Activated CD4-positive, alpha-beta T cell treated with anti-CD3 and anti-CD28 coated beads, Interleukin-2, Interleukin-4, amounts not matched to agents 100 ng/mL and 50 ng/mL, durations not matched to agents 16 hours and 8 hours (primary cell): ENCODE measurements at places on chromosomes 4 and X.

- no peak for DNase-seq
Observed at GRCh38 chr4:165711912-165712311, 161.1 kb upstream of the TLL1 start.

GRCh38 chr4:148618856-148619255, 176.6 kb upstream of the NR3C2 start:
- DNase-seq: no peak

- DNase-seq: peak; percentile 53
Observed at GRCh38 chrX:14028473-14028872, 1.2 kb downstream of the GEMIN8 start.

DNA sequence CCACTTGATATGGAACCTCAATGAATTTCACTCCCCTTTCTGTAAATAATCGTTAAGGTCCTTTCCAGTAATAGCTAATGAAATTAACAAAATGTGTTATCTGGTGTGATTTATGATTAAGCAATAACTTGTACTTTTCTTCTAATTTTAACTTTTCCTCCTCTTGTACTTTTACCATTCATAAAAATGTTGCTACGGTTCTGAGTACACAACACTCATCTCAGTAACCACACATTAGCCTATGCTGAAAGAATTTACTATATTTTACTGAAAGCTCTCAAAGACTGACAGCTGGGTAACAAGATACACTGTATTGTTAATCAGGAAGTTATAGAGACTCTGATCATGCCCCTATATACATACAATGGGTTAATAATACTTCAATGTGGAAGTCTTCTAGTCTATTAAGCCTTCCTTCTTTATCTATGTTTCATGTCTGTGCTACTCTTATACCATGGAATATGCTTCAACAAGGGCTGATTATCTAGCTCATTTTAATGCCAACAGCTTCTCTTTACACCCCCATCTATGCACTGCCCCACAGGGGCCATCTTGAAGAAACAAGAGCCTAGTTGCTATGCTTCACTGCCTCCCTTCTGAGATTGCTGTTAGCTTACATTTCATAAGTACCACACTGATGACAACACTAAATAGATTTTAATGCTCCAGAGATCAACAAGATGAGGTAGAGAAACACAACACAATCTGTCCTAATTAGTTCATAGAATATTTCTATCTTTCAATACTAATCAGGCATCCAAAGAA, 39.1 kb downstream of the LAMP2 start:
- DNase-seq: peak; percentile 11

- DNase-seq: no peak
Observed at GRCh38 chr4:164442180-164442579, 311.8 kb upstream of the SMIM31 start.

GRCh38 chrX:49282647-49283011, 13.0 kb downstream of the PPP1R3F start:
- no peak for DNase-seq

DNA sequence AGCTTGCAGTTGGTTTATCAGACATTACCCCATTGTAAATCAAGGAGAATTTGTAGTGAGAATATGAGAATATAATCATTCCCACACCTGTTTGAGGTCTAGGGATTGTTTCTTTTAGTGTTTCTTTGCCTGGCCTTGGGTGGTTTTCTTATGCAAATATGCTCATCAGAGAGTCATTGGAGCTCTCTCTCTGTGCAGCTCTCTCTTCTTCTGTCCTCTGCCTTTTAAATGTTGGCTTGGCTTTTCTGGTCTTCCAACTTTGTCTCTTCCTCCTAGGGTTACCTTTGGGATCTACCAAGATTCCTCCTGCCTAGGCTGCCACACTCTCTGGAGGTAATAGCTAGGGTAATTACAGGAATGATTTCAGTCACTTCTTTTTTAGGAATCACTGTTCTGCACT, 102.3 kb upstream of the ARSJ start:
- DNase-seq: no peak

- DNase-seq: no peak
Observed at GRCh38 chr4:173398220-173398619, 696 bp downstream of the SCRG1 start.

DNA sequence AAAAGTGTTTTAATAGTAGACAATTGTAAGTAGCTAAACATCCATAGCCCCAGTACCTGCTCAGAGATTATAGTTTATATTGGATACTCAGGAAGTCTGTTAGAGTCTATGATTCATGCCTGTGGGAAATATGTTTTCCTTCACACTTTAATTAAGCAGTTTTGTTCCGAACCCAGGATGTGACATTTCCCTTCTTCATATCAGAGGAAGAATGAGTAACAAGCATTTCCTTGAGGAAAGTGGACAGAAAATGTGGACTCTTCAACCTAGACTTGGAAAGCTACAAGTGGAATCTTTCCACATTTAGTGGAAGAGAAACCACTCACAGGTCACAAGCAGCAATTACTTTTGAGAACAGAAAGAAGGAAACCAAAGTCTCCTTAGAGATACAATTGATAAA, 419.4 kb downstream of the C4orf33 start:
- no peak for DNase-seq

- DNase-seq: no peak
Observed at GRCh38 chr4:147969573-147970385, 237.9 kb downstream of the ARHGAP10 start.

GRCh38 chrX:11190745-11191510, 79.8 kb downstream of the HCCS start:
- no peak for DNase-seq

DNA sequence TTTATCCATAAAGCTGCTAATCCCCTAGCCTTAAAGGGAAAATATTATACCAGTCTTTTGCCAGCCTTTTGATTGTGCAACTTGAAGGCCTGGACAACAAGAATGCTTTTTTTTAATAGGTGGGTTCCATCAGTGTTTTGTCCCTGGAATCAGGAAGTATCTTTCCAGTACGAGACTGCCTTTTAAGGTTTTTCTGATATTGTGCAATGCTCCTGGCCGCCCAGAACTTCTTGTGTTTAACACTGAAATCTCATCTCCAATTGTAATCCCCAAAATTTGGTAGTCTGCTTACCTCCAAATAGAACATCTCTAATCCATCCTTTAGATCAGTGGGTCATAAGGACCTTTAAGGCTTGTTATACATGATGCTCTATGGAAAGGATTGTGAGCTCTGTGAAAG, 256.7 kb downstream of the NAF1 start:
- DNase-seq: no peak

GRCh38 chr4:155676430-155676825, 9.8 kb downstream of the GUCY1A1 start:
- no peak for DNase-seq

DNA sequence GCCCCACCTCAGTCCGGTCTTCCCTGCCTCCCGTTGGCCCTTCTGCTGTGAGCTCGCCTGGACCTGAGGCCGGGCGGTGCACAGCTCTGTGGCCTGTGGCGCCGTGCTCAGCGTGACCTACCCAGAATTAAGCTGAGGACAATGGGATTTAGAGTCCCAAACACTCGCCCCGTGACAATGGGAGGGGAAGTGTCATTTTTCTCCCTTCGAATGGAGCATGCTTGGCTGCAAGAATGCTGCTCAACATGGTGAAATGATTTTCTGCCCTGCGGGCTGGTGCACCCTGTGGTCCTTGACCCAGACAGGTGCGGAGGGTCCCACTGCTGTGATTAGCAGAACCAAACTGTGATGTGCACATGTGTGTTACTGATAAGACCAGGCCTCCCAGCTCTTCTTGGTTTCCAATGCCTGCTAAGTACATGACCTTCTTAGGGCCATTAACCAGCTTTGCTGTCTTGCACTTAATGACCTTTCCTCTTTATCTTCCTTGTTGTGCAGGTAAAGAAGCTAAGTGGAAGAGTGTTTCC, 772 bp downstream of the EOLA1 start:
- DNase-seq: no peak

DNA sequence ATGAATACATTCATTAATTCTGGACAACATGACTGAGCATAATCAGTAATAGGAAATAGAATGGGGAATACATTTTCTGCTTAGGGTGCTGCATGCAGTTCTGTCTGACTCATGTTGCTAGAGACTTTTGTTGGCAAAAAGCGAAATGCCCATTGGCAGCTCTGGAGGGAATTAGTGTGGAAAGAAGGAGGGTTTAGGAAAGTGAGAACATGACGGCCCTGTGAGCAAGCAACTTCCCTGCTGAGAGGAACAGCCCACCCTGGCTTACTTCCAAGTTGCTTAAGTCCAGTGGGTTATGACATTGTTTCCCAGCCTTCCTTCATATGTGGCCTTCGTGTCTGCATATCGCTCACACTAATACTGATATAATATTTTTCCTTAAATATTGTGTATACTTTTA, 13.8 kb downstream of the MAD2L1 start:
- no peak for DNase-seq

- DNase-seq: no peak
Observed at GRCh38 chr4:47110546-47111132, 79.3 kb downstream of the GABRB1 start.

- no peak for DNase-seq
Observed at GRCh38 chr4:84407554-84408407, 91.3 kb downstream of the NKX6-1 start.

GRCh38 chrX:1778817-1779216, 164.0 kb downstream of the ASMT start:
- DNase-seq: no peak

DNA sequence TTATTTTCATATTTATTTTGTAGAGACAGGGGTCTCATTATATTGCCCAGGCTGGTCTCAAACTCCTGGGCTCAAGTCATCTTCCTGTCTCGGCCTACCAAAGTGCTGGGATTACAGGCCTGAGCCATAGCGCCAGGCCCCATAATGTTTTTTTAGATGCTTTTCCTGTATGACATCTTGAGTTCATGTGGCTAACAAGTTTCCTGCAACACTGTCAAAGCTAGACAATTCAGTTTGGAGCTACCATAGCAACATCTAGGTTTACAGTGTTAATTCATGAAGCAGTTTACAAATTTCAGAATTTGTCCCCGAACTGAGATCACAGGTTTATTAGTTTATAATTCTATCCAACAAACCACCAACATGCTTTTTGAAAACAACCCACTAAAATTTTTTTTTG, 6.4 kb upstream of the IL13RA2 start:
- DNase-seq: no peak

DNA sequence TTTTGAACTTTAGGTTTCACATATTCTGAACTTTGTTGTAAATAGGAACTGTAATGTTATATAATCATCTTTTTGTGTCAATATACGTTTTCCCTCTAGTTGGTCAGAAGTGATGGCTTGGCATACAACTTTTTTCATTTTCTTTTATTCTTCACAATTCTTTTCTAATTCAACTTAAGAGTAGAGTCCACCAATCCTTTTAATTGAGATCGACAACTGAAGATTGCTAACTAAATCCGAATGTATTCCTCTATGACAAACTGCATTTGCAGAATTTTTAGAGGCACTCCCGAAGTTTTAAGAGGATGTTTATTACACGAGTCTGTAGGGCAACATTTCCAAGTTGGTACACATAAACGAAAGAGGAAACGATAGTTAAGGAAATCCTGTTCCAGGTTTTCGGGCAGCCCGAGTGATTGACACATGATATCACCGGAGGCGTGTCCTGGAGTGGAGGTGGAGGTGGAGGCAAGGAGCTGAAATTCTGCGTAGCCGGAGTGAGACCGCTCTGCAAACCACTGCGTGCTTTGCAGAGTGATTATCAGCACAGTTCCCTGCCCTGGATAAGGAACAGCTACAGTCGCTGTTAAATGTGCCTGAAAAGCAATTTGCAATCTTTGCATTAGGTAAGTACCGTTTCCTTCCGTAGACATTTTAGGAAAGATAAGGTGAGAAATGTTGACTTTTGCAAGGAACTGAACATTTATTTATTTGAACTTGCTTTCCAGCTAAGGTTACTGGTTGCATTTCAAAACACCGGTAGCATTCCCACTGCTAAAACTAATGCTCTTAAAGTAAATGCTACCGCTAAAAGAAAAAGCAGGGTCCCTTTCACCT, at the start of gene SPRY1:
Gene SPRY1 (plus strand): TSS at position 489 of the 837 bp plus-strand sequence. CDS start 4,797 bp downstream, outside the sequence.
- peak; percentile 83 for DNase-seq

DNA sequence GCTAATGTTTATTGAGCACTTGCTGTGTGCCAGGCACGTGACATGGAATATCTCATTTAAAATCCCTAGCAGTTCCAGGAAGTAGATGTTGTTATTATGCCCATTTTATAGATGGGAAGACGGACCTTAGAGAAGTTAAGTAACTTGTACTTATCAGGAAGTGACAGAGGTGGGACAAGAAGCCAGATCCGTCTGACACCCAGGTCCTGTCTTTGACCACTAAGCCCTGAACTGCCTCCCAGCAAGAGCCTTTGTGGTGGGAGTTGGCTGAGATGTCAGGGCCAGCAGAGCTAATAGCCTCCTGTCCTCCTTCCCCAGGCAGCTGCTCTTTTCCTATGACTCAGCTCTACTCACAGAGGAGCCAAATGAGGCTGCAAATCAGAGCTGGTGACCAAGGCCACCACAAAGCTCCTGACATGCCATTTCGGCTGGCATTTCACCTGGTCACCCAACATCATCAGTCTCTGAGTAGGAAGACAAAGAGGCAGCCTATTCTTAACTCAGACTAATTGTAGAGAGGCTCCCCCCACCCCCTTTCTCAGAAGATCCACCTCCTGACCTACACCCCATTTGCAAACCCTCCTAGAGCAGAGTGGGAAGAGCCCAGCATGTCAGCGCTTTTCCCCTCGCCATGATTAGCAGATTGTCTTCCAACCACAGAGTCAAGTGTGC, 175.1 kb upstream of the KIT start:
- no peak for DNase-seq

DNA sequence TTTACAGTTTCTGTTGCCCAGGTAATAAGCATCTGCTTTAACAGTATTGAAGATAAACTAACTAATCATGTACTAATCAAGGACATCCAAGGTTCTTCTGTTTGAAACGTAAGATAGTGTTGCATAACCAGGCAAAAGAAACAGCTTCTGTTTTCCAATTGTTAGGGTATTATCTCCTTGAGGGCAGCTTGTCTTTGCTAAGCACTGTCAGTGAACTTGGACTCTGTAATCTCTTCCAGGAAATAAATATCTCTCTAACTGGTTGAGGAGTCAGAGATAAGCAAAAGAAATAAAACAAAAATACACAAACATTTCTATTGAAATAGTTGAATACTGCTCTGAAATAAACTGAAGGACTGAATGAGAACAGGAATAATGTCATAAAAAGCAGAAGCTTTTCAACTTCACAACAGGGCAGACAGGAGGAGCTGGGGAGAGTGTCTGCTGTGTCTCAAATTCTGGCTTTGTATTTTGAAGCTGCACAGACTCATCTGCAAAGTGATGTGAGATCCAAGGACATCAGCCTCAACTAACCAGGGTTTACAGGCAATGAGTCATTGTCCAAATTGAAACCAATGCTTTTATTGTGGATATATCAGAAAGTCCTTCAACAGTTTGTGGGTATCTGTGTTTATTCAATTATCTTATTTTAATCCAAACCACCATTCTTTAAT, 1253.0 kb upstream of the PCDH7 start:
- no peak for DNase-seq

DNA sequence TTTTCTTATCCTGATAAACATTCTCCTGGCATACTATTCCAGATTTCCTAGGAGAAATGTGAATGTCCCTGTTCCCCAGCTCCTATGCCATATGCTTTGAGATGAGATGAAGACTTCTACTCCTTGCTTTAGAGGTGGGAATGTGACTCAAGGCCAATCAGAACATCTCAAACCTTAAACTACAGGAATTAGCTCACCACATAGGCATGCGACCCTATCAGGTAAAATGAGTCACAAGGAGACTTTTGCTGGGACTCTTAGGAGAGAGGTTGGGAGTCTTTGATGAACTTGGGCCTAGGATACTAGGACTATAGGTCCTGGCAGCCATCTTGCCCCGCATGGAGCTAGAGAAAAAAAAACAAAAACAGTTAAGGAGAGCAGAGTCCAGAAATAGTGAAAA, 5.8 kb upstream of the USO1 start:
- DNase-seq: no peak

GRCh38 chr4:78167510-78167909, 110.4 kb downstream of the FRAS1 start:
- no peak for DNase-seq
